ENCODE measurements at places on chromosomes 12 and 14.

DNA sequence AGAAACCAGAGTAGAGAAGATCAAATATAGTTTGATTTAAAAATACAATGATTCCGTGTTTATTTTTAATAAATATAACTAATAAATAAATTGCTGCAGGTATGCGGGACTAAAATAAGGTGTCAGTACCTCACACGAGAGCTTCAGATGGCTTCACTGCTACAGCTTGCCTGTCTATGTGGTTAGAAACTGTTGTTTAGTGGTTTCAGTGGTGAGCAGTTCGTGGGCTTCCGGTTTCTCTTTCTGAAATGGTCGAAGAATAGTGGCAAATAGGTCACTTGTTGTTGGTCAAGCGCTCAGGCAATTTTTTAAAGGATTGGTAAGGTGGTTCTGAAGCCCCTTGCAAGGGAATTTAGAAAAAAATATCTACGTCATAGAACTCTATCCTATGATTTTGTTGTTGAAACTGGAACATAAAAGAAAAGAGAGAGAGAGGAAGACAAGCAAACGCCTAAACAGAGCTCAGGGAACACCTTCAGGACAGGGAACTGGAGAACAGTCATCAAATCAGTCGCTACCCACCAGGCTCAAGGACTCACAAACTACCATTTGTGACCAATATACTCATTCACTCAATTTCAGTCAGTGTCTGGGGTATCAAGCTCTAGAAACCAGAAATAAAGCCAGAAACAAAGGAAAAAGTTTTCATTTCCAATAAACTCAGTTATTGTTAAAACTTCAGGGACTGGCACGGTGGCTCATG lies 31.3 kb downstream of the GABARAPL1 start:
- no peak for DNase-seq

DNA sequence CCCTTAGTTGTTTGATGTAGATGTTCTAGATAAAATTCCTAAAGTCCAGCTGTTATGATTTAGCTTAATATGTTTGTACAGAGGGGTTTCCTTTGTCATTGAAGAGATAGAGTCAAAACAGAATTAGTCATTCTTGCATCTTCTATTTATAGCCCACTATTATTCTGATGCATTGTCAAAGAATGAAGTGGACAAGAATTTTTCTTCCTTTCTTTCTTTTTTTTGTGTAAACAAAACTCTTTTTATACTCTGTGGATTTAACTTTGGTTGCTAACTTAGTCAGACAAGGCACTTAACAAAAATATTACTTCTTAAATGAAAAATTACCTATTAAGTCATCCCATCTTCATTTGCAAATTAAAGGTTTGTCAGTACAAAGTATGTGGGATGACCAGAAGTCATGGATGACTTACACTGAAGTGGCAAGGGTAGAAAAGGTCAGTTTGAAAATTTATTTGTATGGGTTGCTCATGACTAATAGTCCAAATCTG lies 215.6 kb upstream of the DDHD1 start:
- DNase-seq = no peak

DNA sequence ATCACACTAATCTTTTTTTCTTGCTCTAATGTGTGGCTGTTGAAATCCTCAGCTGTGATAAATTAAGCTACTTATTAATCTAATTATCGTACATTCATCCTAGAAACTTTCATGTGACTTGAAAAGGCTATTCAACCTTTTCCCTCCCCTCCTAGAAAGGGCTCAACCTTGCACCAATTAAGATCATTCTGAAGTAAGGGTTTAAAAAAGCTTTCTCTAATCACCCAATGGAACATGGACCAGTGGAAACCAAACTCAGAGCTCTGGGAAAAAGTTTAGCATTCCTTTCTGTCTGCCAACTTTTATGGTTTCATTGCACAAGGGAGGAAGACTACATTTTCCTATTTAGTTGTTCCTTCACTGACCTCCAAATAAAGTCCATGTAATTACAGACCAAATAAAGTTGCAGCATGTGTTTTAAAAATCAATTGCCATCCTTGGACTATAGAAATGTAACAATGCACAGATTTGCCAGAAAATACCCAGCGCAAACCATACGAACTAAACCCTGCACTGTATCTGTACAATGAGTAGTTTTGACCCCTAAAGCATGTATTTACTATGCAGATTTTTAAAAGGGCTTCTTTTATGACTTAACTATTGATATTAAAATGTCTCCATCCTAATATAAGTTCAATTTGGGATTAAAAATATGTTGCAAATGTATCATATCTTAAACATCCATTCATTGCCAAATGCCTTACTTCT lies 142.6 kb upstream of the OTX2 start:
- DNase-seq = no peak

GRCh38 chr12:120321382-120322202 lies 6.0 kb downstream of the PLA2G1B start:
- no peak for DNase-seq

- no peak for DNase-seq
Observed at GRCh38 chr12:63918800-63919300, 74.3 kb downstream of the SRGAP1 start.

DNA sequence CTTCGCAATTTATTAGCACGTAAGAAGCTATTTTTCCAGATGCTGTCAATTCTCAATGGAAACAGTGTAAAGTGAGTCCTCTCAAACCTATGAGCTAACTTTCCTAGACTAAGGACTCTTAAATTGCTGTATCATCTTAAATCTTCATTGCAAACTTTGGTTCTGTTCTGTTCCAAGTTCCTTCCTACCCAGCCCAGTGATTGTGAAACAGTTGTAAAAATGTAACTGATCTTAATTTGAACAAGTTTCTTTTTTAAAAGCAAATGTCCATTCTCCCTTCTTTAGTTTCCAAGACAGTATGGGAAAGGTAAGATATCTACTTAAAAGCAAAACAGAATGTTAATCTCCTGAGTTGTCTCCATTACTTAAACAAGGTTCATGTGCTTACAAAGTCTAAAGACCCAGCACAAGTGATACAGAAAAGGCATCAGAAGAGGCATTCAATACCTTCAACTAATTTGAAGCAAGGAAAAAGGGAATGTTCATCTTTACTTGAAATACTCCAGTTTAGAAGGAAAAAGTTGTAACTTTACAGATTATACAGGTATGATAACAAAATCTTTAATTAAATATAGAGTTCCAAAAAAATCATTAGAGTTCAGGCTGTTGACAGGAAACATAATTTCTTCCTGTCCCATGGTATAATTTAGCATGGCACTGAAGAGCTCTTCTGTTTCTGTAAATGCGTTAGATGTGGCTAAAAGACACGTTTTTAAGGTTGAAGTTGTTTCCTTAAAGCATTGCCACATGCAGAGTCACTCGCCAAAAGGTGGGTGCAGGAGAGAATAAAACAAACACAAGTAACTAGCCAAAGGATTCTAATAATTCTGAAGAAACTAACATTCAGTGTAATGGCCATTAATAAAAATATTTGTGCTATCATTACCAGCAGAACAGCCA lies 101.5 kb upstream of the USP15 start:
- no peak for DNase-seq

- DNase-seq = no peak
Observed at GRCh38 chr12:122981587-122982476, 1.4 kb downstream of the ARL6IP4 start.

DNA sequence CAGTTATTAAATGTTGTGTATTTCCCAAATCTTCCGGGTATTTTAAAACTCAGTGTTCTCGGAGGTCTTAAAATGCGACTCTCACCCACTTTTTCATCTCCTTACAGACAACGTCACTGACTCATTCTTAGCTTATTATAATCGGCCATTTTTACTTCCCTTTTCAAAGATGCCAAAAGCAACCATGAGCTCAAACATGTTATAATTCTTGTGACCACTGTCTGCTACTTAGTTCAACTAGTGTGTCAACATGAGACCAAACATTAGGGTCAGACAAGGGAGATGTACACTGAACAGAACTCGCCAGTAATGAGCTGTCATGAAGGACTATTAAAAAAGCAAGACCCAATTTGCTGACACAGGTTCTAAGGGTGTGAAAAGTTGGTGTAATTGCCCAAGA lies 4.2 kb upstream of the GRIP1 start:
- no peak for DNase-seq

GRCh38 chr12:39872425-39872824 lies 233.5 kb downstream of the SLC2A13 start:
- DNase-seq = no peak

- no peak for DNase-seq
Observed at GRCh38 chr14:63212776-63213500, 8.7 kb downstream of the RHOJ start.

GRCh38 chr12:39588348-39588747 lies 31.3 kb downstream of the ABCD2 start:
- DNase-seq = no peak

DNA sequence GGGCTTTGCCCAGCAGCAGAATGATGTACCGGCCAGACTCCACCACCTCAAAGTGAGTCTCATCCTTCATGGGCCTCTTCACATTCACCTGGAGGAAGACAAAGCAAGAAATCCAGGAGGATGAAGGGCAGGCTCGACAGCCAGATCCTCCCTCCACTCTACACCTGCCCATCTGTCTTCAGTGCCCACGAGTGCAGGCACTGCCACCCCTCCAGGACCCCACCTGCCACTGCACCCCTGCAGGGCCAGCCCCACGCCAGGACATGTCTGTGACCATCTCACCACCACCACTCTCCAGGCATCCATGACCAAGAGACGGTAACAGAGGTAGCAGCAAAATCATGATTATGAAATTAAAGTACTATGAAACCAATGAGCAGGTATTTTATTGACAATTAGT lies 84.3 kb upstream of the ANO2 start:
- DNase-seq = no peak

DNA sequence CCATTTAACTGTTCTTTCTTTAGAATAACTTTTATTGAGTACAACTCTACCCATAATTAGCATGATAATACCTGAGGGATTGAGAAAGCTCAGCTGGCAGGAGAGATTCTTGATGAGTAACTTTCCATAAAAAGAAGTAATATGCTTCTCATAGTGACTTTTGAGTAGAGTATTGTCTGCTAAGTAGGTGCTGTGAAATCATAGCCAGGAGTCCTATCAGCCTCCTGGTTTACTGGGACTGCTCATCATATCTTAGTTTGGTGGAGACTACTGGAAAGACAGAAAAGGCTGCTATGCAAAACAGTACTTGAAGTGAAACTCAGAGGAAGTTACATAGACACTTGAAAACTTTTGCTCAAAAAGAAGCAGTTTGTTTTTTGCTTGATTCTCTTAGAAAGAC lies 113.3 kb upstream of the ATP2B1 start:
- no peak for DNase-seq

GRCh38 chr12:79186506-79186905 lies 321.9 kb downstream of the SYT1 start:
- no peak for DNase-seq

- peak; percentile 31 for DNase-seq
Observed at GRCh38 chr12:126747530-126748149, 1519.3 kb upstream of the TMEM132C start.

DNA sequence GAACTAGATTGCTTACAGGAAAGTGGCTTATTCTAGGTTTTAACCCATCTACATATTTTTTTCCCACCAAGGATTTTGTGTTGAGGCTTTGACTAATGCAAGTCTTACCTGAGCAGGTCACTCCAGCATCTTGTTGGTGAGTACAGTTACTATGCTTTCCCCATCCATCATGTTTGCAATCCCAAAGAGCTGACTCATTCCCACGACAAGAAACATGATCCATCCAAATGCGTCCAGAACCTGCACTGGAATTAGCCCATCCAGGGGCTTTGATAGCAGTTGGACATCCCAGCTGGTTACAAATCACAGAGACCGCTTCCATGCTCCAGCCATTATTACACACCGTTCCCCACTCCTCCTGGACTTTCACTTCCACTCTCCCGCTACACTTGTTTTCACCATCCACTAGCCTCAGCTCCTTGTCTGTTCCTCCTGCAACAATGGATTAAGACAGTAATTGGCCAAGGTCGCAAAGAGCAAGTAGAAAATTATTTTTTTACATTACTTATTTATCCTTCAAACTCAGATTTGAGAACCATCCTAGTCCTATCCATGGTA lies 2.5 kb downstream of the CD163 start:
- DNase-seq = no peak

- DNase-seq = no peak
Observed at GRCh38 chr14:68669603-68670358, 123.1 kb downstream of the ZFP36L1 start.

- no peak for DNase-seq
Observed at GRCh38 chr12:68350753-68351152, 18.6 kb upstream of the MDM1 start.

GRCh38 chr12:102023343-102023930 lies 38.4 kb downstream of the WASHC3 start:
- no peak for DNase-seq

DNA sequence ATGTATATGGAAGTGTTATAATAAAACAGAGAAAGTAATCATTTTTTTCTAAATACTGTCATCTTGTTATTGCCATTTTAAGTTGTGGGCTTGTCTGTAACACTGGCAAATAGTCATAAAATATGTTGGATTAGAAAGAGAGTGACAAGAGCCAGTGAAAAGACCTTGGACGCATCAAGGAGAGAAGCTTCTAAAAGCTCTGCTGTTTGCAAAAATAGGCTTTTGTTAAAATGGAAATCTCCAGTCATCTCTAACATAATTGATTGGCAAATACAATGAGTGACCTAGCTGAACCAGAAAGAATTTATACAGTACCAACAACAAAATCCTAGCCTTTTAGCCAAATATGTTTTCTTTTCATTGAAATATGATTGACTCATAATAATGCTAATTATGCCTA lies 245.8 kb upstream of the RMST start:
- no peak for DNase-seq

DNA sequence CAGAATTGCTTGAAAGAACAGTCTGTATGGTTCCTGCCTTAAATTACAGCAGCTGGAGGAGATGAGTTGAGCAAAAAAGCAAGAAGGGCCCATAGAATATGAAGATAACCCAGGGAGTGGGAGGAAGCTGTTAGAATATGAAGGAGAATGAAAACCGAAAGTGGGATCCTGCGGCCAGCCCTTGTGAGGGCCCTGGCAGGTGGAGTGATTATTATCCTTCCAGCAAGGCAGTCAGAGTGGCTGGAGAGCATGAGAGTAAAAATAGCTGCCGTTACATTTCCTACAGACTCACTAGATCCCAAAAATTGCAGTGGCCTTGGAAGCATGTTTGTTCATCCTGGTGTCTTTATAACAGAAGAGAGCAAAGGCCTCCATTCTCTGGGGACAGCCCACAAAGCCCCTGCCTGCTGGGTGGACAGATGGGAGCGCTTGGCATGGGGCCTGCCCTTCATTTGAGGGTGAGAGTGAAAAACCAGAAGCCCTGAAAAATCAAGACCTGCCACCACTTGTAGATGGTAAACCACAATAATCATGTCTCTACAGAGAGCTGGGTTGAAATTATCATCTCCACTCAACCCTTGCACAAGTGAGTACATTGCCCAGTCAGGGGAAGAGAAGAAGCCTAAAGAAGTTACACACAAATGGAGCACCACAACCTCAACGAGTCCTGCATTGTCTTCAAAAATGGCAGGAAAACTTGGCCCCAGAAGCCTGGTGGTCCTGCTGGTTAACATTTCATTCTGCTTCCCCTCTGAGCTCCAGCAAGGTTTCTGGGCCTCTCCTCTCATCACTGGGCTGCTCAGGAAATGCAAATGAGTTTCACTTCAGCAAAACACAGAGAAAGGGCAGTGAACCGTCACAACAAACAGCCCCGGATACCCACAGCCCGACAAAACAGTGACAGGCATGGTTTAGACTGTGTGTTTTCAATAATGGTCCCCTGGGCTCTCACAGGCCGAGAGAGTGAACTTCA lies 20.5 kb downstream of the ZDHHC22 start:
- DNase-seq = no peak

- no peak for DNase-seq
Observed at GRCh38 chr12:62135553-62136200, 124.5 kb upstream of the USP15 start.

Data from stimulated activated CD4-positive, alpha-beta T cell treated with anti-CD3 and anti-CD28 coated beads, Interleukin-12 subunit alpha, Interleukin-12 subunit beta, amount 100 ng/mL, for 48 hours (primary cell).